ELR (cell line): ENCODE measurements at places on chromosomes 5 and 9.

DNA sequence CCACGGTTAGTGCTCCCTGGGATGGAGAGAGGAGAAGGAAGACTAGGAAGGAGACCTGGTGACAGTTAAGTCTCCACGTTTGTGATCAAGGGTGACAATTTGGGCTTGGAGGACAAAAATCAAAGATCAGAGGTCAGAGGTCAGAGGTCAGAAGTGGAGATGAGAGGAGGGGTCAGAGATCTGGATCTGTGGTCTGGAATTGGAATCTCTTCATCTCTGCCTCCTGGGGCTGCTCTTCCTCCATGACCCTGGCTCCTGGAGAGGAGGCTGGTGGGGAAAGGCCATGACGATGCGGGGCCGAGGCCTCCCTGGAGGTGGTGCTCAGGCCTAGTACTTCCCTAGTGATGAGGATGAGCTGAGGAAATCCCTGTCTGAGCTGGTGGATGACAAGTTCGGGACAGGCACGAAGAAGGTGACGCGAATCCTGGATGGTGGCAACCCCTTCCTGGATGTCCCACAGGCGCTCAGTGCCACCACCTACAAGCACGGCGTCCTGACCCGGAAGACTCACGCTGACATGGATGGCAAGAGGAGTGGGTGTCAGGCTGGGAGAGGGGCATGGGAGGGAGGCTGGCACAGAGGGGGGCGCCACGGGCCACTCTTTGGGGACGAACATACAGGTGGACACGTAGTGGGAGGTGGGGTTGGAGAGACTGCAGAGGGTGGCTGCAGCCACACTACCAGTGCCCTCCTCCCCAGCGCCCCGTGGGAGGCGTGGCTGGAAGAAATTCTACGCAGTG is 41.0 kb downstream of the PSD2 start:
- DNase-seq, result no peak

- DNase-seq, result peak; percentile 83
Observed at GRCh38 chr9:81125446-81126092, 563.8 kb downstream of the TLE1 start.

- DNase-seq, result peak; percentile 90
Observed at GRCh38 chr9:98983295-98984268, 39.9 kb downstream of the COL15A1 start.

DNA sequence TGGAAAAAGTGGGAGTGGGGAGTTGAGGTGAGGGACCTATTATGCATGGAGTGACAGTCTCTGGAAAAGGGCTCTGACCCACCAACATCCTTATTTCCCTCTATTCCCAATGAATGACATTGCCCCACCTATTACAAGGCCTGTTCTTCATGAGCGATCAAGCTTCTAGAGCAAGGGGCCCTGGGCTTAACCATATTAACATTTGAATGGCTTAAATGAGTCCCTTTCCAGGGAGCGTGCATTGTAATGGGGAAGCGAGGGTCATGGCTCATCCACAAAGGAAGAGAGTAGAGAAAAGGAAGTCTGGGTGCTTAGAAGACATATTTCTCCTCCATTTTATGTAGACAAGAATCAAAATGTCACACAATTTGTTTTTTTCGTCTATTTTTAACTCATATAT is 255.5 kb downstream of the CAAP1 start:
- DNase-seq, result no peak

DNA sequence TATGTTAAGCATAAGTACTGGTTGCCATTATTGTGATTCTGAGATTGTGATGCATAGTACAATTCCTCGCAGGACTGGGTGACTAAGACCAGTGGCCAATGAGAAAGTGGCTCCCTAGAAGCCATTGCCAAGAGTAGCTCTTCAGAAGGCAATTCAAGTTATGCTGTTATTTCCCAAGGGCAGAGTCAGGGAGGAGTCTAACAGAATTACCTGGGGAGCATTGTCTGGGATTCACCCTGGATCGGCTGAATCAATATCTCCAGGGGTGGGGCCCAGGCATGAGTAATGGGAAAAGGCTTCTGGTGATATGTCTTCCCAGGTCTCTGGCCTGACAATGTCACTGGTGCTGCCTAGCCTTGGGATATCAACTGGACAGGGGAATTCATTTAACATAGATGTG is 10.9 kb upstream of the ARHGEF28 start:
- peak; percentile 41 for DNase-seq

- DNase-seq, result no peak
Observed at GRCh38 chr9:95115104-95115503, 202.4 kb downstream of the FANCC start.

DNA sequence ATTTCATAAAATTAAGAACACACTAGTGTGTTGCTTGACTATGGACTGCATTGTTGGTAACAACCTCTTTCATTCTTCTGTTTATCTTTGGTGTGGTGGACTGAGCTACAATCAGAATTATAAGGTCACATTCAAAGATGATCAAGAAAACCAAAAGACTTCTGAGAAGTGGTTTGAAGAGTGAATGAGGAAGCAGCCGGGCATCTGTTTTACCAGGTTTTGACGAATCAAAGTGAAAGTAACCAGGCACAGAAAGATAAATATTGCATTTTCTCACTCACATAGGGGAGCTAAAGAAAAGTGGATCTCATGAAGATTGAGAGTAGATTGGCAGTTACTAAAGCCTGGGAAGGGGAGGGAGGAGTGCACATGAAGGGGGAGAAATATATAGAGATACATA is 589.1 kb downstream of the ZNF608 start:
- no peak for DNase-seq

- DNase-seq, result no peak
Observed at GRCh38 chr5:72180925-72181324, 73.7 kb downstream of the MAP1B start.

- no peak for DNase-seq
Observed at GRCh38 chr5:40781843-40782409, 16.2 kb downstream of the PRKAA1 start.

- no peak for DNase-seq
Observed at GRCh38 chr5:58804291-58804690, 221.4 kb downstream of the RAB3C start.

- DNase-seq, result peak; percentile 67
Observed at GRCh38 chr5:180034564-180034963, 37.0 kb downstream of the RNF130 start.

DNA sequence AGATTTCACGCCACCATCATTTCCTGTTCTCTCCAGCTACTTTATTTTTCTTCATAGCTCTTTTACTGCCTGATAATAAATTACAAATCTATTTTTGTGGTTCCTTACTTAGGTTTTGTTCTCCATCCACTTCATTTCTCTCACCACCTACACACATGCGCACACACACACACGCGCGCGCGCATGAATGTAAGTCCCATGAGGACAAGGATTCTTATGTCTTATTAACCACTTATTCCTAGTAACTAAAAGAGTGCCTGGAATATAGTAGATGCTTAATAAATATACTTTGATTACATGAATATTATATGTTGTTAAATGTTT is 116.5 kb downstream of the TRPM6 start:
- DNase-seq, result no peak

- DNase-seq, result peak; percentile 51
Observed at GRCh38 chr9:137178201-137178938, 6.5 kb upstream of the TMEM210 start.

DNA sequence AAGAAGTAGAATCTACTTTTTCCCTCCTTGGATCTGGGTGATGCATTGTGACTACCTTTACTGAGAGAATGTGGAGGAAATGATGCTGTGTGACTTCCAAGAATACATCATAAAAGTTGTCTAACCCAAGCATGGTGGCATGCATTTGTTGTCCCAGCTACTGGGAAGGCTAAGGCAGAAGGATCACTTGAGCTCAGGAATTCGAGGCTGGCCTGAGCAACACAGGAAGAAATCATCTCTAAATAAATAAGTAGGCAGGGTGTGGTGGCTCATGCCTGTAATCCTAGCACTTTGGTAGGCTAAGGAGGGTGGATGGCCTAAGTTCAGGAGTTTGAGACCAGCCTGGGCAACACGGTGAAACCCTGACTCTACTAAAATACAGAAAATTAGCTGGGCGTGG is 143.2 kb upstream of the VLDLR start:
- no peak for DNase-seq

DNA sequence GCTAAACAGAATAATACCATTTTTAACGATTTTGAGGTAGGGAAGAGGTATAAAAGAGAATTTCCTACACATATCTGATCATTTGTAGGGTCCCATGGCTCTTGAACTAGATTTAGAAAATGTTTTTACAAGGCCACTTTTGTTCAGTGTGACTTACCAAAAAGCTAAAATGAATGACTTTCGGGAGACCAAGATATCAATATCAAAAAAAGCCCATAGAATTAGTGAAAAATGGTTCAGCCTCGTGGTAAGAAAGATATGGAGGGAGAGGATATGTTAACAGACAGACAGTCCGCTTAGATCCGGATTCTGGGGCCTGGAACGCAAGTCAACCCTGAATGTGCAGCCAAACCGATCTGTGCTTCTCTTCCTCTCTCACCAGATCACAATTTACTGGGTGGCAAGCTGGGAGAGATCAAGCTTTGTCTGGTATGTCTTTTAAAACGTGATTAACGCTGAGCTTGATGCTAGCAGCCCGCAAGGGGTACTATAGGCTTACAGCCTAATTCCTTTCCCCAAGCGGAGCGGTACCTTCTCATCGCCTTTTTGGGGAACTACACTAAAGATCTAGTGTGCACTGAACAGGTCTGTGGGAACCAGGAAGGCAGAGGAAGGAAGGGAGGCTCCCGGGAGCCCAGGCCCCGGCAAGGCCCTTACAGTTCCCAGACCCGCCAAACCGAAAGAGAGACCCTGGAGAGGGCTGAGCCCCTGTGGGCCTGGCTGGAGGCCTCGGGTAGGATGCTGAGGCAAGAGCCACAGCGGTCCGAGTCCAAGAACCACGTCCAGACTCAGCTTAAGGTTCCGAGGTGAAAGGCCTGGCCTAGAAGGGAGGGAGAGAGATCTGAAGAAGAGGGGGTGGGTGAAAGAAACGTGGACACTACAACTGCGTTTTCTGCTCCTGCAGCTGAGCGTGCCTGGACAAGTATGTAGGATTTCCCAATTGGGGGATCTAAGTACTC is 2.9 kb downstream of the NR2F1-AS1 start:
- no peak for DNase-seq

DNA sequence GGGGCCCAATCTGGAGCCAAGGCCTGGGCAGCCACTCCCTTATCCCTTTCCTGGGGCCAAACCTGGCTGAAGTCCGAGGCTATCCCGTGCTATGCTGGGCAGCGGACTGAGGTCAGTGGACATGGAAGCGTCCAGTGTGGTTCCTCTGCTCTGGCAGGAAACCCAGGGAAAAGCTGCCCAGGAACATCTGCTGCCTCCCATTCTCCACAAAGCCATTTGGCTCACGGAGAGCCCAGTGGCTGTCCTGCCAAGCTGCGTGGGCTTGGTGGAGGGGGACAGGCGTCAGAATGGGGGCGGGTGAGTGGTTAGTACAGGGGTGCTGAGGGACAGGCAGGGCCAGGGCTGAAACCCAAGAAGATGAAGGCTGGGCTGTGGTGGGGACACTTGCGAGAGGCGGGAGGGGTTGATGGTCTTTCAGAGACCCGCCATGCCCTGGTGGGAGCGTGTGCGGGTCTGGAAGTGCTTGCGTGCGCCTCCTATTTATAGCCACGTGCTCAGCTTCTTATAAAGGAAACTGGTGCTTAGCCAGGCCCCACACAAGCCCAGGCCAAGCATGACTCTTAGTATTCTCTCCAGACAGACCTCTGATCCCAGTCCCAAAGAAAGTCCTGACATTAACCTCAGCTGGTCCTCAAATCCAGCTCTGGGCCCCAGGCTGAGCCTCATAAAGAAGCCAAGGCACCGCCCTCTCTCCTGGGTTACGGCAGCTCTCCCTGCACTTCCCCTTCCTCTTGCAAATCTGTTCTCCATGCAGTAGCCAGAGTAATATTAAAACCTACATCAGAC is 9.4 kb upstream of the SLC6A7 start:
- no peak for DNase-seq

DNA sequence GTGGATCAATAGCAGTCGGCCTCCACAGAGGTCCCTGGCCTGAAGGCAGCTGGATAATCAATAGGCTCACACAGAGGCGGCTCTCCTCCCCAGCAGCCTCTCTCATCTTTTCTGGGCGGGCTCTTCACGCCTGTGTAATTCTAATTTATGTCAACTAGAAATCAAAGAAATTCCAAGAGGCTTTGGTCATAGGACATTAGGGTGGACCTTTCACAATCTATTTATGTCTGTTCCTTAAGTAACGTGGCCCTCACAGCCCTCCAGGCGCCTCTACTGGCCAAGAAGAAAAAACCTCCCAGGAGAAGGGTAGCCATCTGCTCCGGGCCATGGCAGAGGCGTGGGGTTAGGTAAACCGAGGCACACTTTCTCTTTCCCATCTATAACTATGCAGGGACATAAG is 205.1 kb upstream of the EFNA5 start:
- peak; percentile 67 for DNase-seq

- no peak for DNase-seq
Observed at GRCh38 chr5:148848393-148849031, 22.1 kb downstream of the ADRB2 start.

GRCh38 chr5:56414066-56414465 is 180.9 kb upstream of the ANKRD55 start:
- no peak for DNase-seq

DNA sequence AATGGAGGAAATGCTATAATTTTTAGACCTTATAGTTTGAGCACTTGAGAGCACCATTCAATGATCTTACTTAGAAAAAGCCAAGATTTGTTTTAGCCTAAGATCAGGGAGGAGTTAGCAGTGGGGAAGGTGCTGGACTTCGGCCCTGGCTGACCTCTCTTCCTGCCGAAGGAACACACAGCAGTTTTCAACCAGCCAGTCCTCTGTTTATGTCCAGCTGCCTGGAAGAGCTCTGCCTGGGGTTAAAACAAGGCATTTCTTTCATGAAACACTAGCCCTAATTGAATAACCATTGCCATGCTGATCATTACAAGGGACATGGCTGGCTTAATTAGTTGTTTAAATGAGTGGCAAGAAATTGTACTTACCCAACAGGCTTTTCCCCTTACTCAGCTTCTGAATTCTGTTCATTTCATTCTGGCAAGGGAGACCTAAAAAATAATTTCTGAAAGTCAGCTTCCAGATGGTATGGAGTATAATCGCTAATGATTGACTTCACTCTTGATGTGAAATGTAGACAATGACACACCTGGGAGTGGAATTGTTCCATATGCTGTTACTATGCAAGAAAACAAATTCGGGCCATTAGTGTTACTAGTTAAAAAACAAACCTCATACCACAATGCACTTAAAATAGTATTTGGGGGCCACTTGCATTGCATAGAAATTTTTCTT is 514.2 kb downstream of the SPOCK1 start:
- no peak for DNase-seq

- DNase-seq, result no peak
Observed at GRCh38 chr9:107530679-107531078, 41.1 kb upstream of the KLF4 start.

GRCh38 chr9:100555471-100555870 is 22.4 kb upstream of the CAVIN4 start:
- no peak for DNase-seq

GRCh38 chr5:135462304-135462703 is 10.2 kb upstream of the TIFAB start:
- peak; percentile 75 for DNase-seq

- peak; percentile 79 for DNase-seq
Observed at GRCh38 chr9:107738789-107739188, 249.2 kb upstream of the KLF4 start.
